ENCODE measurements at places on chromosomes 1 and 21. TPM values are rescaled to one million over a fixed set of nuclear protein-coding genes. Genes with fewer than 3 reads are reported as not detected.
A peak's percentile ranks its signal among the peaks of the same experiment; 100 is the strongest.

DNA sequence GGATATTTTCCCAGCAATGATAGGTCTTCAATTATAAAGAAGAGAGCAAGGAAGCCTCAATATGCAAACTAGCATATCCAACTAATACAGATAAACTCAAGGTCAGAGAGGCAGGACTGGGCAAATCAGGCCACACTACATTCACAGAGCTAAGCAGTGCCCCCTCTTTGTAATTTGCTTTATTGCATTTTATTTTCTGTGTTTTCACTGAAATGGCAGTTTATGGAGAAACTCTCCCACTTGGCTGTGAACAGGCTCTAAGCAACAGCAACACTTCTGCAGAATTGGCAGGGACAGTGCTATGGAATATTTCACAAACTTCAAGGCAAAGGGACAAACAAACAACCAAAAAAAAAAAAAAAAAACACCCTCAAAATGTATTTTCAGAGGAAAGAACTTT, 93.4 kb upstream of the SOD1 start:
- no peak for DNase-seq

DNA sequence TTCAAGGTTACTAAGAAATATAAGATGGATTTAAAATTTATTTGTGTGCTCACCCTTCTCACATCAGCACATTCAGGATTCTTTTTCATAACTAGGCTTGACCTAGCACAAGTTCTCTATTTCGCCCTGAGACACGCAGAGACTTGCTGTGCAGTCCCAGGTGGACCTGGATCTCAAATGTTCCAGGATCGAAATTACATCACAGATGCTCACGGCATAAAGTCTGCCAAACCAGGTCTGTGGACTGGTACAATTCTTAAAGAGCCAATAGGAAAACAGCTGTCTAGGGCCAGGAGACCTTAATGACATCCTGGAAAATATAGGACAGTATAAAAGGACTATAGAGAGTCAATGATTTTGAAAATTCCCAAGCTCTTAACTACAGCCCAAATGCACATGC, 2.2 kb downstream of the PGBD5 start:
- peak; percentile 53 for DNase-seq

DNA sequence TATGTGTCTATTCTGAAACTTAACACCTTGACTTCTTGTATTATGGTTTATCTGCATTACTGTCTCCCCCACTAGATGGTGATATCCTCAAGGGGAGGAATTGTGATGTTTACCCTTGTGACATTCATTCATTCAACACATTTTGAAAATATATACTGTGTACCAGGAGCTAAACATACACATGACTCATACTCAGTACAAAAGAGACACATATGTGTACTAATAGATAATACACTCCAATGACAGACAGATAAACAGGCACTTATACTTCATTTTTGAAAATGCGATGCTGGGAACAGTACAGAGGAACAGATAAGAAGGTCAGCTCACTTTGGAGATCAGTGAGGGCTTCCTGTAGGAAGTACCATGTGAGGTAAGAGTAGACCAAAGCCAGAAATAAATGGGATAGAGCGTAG, 8.9 kb upstream of the RAB3GAP2 start:
- no peak for DNase-seq

DNA sequence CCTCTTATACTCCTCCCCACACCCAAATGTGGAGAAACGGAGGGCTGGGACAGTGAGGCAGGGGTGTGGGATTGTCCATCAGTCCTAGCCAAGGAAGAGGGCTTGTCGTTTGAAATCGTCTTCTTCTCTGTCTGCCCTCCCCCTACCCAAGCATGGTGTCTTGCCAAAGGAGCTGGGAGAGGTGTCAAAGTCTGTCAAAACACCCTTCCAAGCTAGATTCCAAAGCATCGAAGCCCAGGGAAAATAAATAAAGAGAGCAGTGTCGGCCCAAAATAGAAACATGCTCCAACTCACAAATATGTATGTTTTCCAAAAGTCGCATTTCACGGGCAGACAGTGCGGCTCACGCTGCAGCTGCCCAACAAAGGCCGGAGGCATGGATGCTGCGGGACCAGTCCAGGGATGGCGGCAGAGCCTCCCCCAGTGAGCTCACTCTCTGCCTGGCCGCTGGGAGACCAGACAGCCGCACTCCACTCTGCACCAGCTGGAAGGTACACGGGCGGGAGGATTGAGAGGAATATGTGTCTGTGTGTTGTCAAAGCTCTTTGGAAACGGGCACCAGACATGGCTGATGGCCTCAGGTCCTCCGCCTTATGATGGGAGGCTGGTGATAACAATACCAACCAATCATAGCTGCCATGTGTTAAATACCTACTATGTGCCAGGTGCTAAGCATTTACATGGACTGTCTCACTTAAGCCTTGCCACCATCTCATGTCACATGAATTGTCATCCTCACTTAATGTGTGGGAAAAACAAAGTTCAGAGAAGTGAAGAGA, 3.9 kb downstream of the DISP3 start:
- DNase-seq, result no peak

DNA sequence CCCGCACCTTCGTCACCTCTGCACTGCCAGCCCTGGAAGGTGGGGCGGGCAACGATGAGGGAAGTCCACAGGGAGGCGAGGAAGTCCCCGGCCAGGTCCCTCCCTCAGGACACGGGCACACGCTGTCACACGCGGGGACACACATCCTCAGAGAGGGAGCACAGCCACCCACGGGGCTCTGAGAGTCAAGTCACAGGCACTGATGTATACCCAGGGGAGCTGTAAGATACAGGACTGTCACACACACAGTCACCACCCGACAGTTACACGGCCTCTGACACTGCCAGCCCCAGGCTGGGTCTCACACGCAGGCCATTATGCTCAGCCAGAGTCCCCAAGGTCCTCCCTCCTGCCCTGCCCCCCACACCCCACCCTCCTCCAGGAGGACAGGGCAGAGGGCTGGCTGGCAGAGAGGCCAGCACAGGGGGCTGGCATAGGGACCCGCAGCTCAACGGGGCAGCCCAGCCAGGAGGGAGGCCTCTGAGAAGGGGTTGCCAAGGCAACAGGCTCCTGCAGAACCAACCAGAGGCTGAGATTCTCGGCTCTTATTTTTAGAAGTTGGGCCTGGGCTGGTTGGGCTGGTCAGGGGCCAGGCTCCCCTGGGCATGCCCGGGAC, 17.7 kb upstream of the ADGRB2 start:
- no peak for DNase-seq

FMO5 gene
- total RNA-seq, result 1.9 TPM

GPR153 gene
- total RNA-seq, result 5.5 TPM

FH gene
- total RNA-seq, result 83.4 TPM

HSPB7 gene
- 111 TPM for total RNA-seq
